HepG2 (cell line): ENCODE measurements at places on chromosomes 1 and 21. TPM values are rescaled to one million over a fixed set of nuclear protein-coding genes. Genes with fewer than 3 reads are reported as not detected.

- peak; percentile 17 for DNase-seq
Observed at GRCh38 chr1:84724128-84724860, 34.0 kb upstream of the SSX2IP start.

DNA sequence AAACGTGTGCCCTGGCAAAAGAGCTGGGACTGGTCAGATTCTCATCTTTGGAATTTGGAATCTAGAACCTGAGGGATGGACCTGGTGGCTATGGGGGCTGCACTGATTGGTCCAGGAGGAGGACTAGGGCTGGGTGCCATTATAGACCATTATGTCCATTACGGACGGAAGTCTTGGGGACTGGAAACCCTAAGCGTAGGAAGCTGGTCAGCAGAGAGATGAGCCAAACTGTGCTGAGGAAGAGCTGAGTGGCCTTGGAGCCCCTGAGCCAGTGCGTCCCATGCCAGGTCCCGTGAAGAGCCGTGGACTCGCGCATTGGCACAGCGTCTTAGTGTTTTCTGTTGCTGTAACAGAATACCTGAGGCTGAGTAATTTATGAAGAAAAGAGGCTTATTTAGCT lies 10.0 kb downstream of the MRAP start:
- DNase-seq = no peak

DNA sequence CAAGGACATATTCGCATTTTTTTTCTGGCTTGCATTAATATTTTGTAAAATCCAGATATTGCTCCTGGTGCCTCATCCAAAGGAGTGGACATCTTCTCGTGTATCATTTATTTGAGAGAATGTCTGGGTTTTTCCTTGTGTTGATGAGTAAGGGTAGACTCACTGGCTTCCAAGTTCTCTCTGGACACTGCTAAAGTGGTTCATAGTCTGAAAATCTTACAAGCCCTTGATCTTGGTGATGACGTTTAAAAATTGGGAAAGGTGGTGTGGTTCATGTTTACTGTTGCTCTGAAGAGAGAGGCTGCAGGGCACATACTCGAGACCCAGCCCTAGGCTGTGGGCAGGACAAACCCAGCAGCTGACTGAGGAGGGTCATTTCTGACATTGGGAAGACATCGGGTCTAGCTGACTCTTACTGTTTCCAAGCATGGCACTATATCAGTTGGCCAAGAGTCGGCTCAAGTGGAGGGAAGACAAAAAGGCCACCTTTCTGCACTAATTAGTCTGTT lies 296.2 kb downstream of the LMX1A start:
- DNase-seq = no peak

DNA sequence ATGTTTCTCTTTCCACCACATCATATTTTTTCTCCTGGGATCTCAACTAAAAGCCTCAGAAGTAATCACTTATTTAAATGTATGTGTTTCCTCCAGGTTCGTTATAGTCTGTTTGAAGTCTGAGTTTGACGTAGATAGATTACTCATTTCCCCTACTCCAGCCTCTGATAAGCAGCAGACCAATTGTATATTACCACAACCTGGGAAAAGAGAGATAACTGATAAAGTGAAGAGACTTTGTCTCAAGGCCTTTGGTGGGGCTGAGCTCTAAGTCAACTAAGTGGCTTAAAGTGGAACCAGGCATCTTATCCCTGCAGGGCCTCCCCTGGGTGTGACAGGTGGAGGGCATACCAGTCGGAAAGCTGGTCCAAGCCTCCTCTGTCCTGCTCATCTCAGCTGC lies 34.9 kb upstream of the CACNA1E start:
- DNase-seq = no peak

Gene PDZK1
- polyA plus RNA-seq = 14.9 and 16.2 TPM in 2 replicates

DNA sequence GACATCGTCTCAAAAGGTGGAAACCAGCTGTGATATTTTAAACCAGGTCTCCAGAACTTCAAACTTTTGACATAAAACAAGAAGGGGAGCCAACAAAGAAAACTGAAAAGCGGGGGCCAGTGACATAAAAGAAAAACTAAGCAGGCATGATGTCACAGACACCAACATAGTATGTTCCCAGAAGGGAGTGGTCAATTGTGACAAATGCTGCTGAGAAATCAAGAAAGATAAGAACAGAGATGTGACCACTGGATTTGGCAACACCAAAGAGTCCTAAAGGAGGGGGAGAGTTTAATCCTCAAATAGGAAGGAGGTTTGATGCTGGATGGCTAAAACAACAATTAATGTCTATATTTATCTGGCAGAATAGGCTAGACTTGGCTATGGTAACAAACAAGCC lies 2.3 kb upstream of the RNF19B start:
- DNase-seq = no peak

DNA sequence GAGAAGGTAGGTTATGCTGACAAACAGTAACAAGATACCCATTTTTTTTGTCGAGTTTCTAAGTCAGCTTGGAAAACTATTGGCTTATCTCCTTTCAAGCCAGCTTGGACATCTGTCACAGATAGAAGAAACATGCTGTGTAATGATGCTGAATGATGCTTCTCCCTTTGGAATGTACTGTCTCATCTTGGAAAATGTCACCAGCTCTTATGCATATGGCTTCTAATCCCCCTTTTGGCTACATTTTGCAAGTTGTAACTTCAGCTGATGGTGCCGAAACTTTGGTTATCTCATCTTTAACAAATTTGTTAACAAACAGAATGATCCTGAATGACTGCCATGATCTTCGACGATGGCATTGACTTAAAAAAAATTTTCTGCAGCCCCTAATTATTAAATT lies 68.8 kb upstream of the ST6GALNAC3 start:
- no peak for DNase-seq

DNA sequence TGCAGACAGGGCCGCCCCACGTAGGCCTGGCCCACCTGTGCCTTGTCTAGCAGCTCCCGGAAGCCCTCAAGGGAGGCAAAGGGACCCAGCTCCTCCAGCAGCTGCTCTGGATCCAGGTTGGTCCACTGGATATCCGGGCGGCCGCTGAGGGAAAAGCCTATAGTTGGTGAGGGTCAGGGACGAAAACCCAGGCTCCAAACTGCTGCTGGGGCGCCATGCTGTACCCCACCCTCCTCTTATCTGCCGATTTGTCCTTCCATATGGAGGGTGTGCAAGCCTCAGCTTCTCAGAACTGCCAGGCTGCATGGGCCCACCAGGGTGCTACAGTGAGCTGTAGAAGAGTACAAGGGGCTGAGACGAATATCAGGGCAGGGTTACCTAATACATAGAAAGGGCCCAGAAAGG lies 12.2 kb downstream of the PTCH2 start:
- no peak for DNase-seq

Gene FAM131C
- 0.07 and 0.10 TPM in 2 replicates for polyA plus RNA-seq
